ENCODE measurements at places on chromosomes 6 and 20. TPM values are rescaled to one million over a fixed set of nuclear protein-coding genes. Genes with fewer than 3 reads are reported as not detected.

The NOX3 gene
- total RNA-seq = not detected

The TFAP2D gene
- not detected for total RNA-seq

- DNase-seq = no peak
These were observed 64.0 kb downstream of the ARHGAP18 start for GRCh38 chr6:129645830-129646579.

GRCh38 chr6:148342350-148343046 lies at the start of gene SASH1:
TSS of gene SASH1 (plus strand) at chr6:148342838. CDS start at chr6:148343068, 230 bp downstream.
- DNase-seq = peak; percentile 87

The HMGN3 gene
- 17.6 TPM for total RNA-seq

- DNase-seq = peak; percentile 17
These were observed 89.8 kb downstream of the EYA2 start for GRCh38 chr20:46984405-46984804.

- DNase-seq = peak; percentile 41
These were observed 106.4 kb downstream of the CD109 start for GRCh38 chr6:73802366-73802765.

- no peak for DNase-seq
These were observed 31.5 kb downstream of the AAR2 start for GRCh38 chr20:36267605-36268381.

DNA sequence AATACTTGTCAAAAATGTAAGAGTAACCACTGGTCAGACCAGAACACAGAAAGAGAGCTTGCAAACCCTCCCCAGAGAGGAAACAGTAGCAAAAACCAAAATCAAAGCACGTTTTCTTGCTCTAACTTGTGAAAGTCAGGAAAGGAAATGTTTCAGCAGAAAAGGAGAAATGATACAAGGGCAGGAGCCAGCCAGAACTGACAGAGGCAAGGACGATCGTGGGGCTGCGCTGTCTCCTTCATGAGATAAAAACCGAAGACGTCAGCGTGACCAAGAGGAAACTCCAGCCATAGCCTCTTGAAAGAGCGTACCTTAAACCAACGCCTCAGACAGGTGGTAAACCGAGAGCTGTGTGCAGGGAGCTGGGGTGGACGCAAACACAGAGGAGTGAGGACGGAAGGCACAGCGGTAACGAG lies 27.5 kb downstream of the LAMA5 start:
- DNase-seq = no peak

DNA sequence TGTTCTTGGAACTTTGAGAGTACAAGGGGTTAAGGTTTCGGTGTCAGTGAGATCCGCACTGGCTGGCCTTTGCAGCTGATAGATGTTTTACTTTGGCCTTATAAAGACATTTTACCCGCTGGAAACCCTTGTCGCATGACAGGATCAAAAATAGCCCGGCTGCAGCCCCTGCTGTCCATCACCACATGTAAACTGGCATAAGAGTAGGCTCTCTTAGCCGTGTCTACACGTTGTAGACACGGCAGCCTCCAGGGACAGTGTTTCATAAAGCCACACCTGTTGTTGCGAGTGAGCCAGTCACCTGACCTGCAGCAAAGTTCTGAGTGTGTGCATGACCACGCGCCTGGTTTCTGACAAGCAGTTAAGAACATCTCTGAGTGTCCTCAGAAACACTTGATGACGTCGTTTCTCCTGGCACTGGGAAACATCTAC lies 8.5 kb downstream of the RBM24 start:
- DNase-seq = peak; percentile 44

GRCh38 chr6:147080225-147080624 lies 124.0 kb upstream of the STXBP5 start:
- DNase-seq = no peak

The ZBTB12 gene
- total RNA-seq = 2.0 TPM

DNA sequence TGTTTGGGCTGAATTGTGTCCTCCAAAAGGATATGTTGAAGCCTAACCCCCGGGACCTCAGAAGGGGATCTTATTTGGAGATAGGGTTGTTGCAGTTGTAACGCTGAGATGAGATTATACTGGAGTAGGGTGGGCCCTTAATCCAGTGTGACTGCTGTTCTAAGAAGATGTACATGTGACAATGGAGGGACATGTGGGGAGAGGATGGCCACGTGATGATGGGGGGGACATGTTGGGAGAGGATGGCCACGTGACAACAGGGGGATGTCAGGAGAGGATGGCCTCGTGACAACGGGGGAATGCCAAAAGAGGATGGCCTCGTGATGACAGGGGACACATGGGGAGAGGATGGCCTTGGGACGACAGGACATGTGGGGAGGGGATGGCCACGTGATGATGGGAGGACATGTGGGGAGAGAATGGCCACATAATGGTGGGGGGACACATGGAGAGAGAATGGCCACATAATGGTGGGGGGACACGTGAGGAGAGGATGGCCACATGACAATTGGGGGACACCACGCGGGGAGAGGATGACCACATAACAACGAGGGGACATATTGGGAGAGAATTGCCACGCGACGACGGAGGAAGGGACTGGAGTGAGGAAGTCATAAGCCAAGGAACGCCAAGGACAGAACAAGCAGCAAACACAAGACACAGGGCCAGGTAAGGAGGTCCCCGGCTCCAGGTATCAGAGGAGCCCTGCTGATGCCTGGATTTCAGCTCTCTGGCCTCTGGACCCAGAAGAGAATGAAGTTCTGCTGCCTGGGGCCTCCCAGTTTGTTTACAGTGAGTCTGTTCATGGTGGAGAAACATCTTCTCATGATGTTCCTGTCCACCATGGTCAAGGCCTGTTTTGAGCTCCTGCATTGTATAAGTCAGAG lies 29.2 kb downstream of the SYNJ2 start:
- DNase-seq = no peak

DNA sequence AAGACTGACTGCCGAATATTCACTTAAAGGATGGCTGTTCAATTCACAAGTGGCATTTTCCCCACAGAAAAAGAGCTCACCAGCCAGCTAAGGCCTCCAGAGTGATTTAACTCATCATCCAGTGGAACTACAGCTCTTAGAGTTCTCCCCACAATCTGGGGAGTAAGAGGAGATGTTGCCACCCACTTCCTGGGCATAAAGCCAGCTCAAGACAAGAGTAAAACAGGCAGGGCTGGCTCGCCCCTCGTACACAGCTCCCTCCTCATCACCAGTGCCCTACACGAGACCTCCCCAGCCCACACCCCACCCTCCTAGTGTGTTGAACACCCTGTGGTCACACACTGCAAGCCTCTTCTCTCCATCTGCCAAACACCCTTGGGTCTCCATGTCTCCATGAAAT lies 47.2 kb upstream of the IPCEF1 start:
- DNase-seq = peak; percentile 67

GRCh38 chr6:125924697-125925358 lies 31.7 kb upstream of the HINT3 start:
- no peak for DNase-seq

The TSBP1 gene
- not detected for total RNA-seq

All from GM23248 (cell line).